ENCODE measurements at places on chromosomes 11 and 22.
A peak's percentile ranks its signal among the peaks of the same experiment; 100 is the strongest.

DNA sequence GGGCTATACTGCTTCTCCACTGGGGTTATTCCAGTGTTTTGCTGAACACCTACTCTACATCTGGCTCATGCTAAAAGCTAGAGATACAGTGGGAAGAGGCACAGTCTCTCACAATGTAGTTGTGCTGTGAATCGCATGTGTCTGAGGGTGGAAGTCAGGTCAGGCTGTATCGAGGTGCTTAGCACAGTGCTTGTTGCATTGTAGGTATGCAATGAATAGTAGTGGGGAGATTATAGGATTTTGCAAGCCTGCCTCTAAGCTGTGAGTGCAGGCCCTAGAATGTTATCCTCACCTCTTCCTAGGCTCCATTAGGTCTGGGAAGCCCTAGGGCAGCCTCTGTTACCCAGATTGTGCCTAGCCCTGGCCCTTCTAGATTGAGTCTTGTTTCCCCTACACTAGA is 37.4 kb downstream of the MYO18B start:
- DNase-seq: no peak

DNA sequence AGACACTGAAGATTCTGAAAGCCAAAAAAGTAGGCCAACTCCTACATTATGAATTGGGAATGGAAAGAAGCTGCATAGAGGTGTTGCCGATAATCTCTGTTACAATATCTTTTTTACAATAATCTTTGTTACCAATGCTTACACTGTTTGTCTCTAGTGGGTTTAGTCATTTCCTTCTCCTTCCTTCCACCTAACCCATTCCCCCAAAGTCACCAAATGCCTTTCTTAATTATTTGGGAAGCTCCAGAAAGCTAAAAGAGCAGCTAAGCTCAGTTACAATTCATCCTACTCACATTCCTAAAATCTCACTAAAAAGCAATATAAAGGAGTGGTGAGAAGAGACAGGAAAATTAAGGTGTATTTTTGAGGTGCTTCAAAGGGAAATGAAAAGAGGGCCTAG is 313.7 kb downstream of the SWAP70 start:
- no peak for DNase-seq

DNA sequence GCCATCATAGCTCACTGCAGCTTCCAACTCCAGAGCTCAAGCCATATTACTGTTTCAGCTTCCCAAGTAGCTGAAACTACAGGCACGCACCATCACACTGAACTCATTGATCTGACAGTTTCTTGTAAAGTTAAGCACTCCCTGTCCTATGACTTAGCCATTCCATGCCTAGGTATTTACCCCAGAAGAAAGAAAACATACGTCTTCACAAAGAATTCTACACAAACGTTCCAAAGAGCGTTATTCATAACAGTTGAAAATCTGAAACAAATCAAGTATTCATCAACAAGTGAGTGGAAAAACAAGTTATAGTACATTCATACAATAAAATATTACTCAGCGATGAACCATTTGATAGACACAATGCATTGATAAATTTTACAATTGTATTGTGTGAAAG is 7.8 kb upstream of the NLRP10 start:
- DNase-seq: no peak

GRCh38 chr11:19751055-19751454 is 38.4 kb downstream of the NAV2 start:
- no peak for DNase-seq

- no peak for DNase-seq
Measured at GRCh38 chr11:95599959-95600586, 189.5 kb downstream of the FAM76B start.

- peak; percentile 74 for DNase-seq
Measured at GRCh38 chr11:119338318-119338890, 2.3 kb downstream of the C1QTNF5 start.

- no peak for DNase-seq
Measured at GRCh38 chr11:118267486-118267885, 3.4 kb upstream of the MPZL2 start.

DNA sequence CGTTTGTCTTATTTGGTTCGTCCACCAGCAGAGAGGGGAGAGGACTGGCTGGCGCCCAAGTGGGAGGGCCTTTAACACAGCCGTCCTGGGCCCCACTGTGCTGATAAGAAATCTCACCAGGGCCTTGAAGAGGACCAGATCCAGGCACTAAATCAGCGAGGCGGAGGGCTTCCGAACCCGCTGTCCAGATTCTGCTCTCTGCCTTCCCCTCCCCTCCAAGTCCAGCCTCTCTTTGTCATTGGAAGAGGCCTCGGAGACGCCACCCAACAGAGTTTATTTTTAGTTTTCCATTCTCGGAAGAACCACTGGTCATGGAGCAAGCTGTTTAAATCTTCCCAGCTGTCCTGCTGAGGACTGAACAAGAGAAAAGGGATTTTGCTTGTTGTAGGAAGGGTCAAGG is 9.3 kb upstream of the FXYD6 start:
- peak; percentile 97 for DNase-seq

- no peak for DNase-seq
Measured at GRCh38 chr11:22006901-22007300, 186.0 kb upstream of the ANO5 start.

DNA sequence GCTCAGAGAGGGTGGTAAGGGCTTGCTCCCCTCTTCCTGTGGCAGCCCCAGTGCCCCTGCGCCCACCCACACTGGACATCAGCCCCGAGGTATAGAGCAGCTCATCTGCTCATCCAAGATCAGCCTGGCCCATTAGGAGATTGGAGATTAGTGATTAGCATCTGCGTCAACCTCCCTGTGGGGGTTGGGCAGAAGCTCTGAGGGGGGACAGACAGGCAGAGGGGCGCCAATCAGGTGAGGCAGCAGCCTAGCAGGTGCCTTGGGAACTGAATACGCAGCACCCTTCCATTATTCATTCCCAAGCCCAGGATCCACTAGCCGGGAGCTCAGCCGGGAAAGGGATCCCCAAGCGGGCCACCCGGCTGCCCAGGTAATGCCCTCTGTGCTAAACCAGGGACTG is 11.0 kb downstream of the SMTN start:
- DNase-seq: no peak

DNA sequence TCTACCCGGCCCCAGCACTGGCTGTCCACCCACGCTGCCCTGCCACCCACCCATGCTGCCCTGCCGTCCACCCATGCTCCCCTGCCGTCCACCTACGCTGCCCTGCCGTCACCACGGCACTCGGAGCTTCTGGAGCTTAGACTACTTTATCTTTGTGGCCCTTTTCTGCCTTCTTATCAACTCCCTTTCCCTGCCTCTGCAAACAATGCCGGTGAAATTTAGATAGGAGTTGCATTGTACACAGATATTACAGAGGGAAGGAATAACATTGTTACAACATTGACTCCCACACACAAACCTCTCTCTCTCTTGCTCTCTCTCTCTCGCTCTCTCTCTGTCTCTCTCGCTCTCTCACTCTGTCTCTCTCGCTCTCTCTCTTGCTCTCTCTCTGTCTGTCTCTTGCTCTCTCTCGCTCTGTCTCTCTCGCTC is 33.7 kb upstream of the BRSK2 start:
- no peak for DNase-seq

GRCh38 chr11:76610871-76611475 is 59.6 kb downstream of the LRRC32 start:
- no peak for DNase-seq

DNA sequence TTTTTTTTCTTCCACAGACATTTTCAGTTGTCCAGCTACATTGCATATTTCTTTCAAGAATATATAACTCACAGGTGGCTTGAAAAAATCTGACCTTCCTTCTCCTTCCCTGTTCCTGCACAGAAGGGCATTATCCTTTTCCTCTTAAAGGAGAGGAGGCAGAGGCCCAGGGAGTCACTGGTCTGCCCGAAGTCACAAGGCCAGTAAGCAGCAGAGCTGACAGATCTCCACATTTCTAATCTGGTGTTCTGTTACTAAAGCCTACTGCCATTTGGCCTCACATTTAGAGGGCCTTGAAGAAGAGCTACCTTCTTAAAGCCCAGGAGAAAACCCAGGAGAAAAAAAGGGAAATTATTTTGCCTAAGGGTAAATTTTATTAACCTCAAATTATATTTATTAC is 12.3 kb downstream of the ENDOD1 start:
- no peak for DNase-seq

- no peak for DNase-seq
Measured at GRCh38 chr11:82775736-82776346, 42.2 kb upstream of the FAM181B start.

- DNase-seq: no peak
Measured at GRCh38 chr22:35148866-35149548, 83.0 kb downstream of the ISX start.

DNA sequence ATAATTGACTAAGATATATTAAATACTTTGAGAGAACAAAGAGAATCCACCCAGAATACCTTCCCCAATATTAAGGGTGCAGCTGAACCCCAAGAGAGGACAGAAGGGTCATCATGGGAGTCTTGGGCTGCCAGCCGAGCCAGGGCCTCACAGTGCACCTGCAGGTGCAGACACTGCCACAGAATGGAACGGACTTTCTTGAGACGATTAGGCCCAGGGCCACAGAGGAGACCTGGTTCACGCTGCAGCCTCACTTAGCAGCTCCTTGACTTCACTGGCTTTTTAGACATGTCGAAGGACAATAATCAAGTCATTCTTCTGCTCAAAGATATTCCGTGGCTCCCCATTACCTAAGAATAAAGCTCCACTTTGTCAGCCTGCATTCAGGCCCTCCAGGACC is 100.6 kb downstream of the PHF21B start:
- DNase-seq: no peak

GRCh38 chr11:129013737-129014475 is 71.2 kb upstream of the TP53AIP1 start:
- no peak for DNase-seq

DNA sequence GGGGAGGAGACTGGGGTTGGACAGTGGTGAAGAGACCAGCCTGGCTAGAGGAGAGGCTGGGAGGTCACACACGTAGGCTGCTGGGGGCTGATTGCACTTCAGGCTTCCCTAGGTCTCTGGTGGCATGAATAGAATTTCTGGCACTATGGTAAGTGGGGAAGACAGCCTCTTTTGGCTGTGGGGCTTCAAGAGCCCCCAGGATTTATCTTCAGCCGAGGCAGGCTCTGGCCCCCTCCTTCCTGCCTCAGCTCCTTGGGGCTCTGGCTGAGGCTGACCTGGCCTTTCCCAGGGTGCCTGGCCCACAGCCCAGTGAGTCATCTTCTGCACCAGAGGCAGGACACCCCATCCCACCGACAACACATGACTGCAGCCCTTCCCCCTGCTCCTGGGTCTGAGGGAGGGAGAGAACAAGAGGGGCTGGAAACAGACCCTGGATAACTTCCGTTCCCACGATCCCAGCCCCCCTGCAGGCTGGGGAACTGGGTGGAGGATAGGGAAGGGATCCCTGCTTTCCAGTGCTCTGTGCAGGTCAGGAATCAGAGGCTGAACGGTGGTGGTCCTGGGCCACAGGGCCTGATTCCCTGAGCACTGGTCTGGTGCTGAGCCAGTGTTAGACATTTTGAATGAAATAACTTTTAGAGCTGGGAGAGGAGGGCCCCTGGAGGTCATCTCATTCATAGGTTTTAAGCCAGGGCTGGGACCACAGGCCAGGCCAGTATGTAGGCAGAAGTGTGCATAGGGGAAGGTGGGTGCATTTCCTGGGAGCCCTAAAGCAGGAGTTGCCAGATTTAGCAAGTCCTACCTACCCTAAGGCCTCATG is 26.5 kb downstream of the ARHGEF17 start:
- DNase-seq: peak; percentile 93

- DNase-seq: no peak
Measured at GRCh38 chr11:130801333-130802122, 114.8 kb downstream of the SNX19 start.

DNA sequence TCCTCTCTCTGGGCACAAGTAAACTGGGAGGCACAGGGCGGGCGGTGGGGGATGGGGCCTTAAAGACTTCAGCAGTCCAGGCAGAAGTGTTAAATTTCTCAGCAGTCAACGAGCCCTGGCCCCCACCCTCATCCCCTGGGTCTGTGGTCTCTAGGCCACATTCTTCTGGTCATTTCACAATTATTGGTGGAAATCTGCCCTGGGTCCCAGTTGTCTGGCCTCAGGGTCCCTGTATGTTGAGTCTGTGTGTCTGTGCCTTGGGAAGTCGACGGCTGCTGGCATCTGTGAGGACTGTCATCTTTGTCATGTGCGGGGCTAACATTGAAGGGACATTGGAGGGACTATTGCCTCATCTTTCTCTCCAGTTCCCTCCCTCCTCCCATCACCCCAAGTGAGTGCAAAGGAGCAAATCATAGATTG is 1.7 kb downstream of the TSPAN18 start:
- no peak for DNase-seq

- DNase-seq: peak; percentile 85
Measured at GRCh38 chr11:126355324-126355925, at the start of gene ST3GAL4. Gene ST3GAL4, plus strand, starts transcription at chr11:126355686. Its CDS starts 50,470 bp downstream, at chr11:126406156.

GRCh38 chr11:96211436-96211835 is 131.6 kb downstream of the MAML2 start:
- no peak for DNase-seq

Measured in uterus (tissue), 4 donors.